Non-pigmented ciliary epithelial cell (primary cell): ENCODE measurements at places on chromosomes 12 and 14.

- no peak for DNase-seq
Observed at GRCh38 chr14:104249706-104250105, 111.3 kb downstream of the KIF26A start.

DNA sequence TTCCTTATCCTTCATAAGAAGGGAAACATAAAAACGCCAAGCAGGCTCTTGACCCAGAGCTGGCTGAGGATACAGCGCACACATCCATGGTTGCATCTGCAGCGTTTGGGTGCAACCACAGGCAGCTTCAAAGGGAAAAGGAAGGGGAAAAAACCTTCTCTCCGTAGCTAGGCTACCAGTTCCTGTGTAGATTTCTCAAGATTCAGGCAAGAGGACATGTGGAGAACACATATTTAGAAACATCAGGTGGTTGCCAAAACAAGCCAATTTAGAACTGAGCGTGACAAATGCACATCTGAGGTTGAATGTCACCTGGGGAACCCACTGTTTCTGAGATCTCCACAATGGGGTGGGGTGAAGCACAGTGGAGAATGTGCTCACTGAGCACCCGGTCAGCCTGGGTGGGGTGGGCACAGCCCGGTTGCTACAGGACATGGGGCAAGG is 78.3 kb upstream of the BDKRB2 start:
- DNase-seq: no peak

- DNase-seq: no peak
Observed at GRCh38 chr12:113949321-113950305, 16.5 kb downstream of the RBM19 start.

DNA sequence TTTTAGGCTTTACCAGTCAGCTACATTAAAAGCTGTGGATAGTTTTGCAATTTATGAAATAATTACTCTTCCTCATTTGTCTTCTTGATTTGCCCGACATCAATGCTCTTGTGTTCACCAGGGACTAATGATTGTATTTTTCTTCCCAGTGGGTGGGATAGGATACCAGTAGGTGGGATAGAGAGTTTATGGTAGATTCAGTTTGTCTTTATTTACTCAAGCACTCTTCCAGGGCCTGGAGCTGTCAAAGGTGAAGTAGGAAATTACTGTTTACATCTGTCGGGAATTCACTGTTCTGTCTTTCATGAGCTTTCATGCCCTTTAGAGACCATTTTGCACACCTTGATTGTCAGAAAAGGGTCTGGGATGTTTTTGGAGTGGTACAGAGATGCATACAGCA is 36.6 kb downstream of the ETV6 start:
- DNase-seq: no peak

GRCh38 chr12:125487336-125487735 is 422.1 kb downstream of the AACS start:
- no peak for DNase-seq

DNA sequence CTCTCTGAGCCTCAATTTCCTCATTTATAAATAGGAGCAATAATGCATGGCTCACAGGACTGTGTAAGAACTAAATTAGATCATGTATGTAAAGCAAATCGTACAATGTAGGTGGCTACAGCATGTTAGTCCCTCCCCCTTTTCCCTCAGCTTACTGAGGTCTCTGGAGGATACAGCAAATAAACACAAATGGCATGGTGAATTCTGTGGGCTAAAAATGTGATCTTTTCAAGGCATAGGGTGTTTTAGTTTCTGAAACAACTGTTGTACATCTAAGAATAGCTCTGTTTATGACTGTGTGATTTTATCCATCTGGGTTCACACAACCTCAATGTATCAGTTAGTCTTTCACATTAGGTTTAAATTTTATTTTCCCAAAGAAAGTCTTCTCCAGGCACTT is 121.2 kb upstream of the PLEKHG7 start:
- no peak for DNase-seq

DNA sequence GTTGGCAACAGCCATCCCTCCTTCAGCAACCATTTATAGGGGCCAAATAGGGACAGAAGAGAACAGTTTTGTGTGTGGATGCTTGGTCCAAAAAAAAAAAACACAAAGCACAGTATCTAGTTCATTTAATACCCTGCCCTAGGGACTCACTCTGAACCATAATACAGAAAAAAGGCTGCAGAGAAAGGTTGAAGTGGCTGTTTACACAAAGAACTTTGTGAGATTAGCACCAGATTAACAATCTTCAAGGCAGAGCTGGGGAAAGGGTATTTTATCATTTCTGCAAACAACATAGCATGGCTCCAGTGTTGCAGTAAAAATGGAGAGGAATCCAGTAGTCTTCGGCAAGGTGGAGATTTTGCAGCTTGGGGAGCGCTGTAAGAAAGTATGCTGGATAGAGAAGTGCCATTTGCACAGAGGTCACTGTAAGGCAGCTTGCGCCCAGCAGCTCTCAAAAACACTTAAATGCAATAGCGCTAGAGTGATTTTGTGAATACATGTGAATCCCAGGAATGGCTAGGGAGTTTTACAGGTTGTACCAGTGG is 124.2 kb upstream of the PLEKHA5 start:
- DNase-seq: no peak

GRCh38 chr12:5138256-5138655 is 94.6 kb downstream of the KCNA5 start:
- no peak for DNase-seq

- DNase-seq: no peak
Observed at GRCh38 chr14:67393689-67394088, 18.3 kb downstream of the PLEK2 start.

DNA sequence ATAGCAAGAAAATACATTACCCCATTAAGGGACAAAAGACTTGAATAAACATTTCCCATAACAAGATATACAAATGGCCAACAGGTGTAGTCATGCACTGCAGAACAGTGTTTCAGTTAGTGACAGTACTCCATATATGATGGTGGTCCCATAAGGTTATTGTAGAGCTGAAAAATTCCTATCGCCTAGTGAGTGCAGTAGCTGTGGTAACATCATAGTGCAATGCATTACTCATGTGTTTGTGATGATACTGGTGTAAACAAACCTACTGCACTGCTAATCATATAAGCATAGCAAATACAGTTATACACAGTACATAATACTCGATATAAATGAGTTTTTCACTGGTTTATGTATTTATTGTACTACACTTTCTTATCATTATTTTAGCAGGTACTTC is 168.7 kb downstream of the C12orf75 start:
- no peak for DNase-seq

DNA sequence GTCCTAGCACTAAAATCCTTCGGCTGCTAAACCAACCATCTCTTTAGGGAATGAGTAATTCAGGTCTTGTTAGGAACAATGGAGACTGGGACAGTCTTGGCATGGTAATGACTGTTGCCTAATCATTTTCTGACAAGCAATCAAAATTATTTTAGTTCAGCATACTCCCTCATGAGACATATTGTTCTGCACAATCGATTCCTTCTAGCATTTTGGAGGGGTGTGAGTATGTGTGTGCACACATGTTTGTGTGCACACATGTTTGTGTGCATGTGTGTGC is 2.1 kb upstream of the KRT1 start:
- DNase-seq: no peak

GRCh38 chr14:68104518-68104917 is 284.9 kb downstream of the RAD51B start:
- DNase-seq: peak; percentile 93

- DNase-seq: peak; percentile 9
Observed at GRCh38 chr12:111313833-111314259, 55.0 kb downstream of the PHETA1 start.

- DNase-seq: no peak
Observed at GRCh38 chr12:55707219-55707671, 459 bp downstream of the ITGA7 start.

DNA sequence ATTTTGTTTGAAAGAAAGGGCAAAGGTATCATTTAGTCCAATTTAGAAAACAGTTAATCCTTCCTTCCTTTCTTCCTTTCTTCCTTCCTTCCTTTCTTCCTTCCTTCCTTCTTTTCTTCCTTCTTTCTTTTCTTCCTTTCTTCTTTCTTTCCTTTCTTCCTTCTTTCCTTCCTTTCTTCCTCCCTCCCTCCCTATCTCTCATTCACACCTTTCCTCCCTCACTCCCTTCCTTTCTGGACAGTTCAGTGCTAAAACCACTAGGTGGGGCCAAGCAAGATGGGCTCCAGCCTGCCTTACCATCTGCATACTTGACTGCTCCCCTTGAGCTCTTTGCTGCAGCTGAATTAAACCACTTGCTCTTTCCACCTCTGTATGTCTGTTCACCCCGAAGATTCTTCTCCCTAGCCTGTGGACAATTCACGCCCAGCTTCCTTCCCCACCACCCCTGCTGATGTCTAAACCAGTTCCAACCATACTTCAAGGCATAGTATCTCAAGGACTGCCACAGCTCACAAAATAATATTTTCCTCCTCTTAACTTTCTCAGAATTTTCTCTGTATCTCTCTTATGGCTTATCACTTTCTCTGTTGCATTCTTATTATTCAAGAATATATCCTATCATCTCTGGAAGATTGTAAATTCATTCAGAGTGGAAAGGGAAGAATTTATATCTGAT is 78.0 kb downstream of the DBX2 start:
- peak; percentile 1 for DNase-seq

- DNase-seq: no peak
Observed at GRCh38 chr12:67911275-67911600, 78.0 kb upstream of the IFNG-AS1 start.

DNA sequence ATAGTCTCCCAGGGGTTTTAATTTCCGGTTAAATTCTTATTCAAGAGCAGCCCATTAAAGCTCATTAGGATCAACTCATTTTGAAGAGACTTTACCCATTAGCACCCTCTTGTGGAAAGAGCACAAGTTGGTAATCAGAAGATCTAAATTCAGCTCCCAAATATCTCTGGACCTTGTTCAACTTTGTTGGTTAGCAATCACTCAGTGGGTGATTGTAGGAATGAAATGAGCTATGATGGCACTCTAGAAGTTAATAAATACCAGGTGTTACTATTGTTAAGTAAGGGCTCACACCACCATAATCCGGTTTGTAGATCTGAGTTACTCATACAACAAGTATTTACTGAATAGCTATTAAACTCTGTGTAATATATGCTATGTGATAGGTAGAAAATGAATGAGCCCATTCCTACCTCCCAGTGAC is 42.9 kb downstream of the TRIP11 start:
- no peak for DNase-seq

- no peak for DNase-seq
Observed at GRCh38 chr14:55948399-55948798, 169.8 kb upstream of the PELI2 start.

DNA sequence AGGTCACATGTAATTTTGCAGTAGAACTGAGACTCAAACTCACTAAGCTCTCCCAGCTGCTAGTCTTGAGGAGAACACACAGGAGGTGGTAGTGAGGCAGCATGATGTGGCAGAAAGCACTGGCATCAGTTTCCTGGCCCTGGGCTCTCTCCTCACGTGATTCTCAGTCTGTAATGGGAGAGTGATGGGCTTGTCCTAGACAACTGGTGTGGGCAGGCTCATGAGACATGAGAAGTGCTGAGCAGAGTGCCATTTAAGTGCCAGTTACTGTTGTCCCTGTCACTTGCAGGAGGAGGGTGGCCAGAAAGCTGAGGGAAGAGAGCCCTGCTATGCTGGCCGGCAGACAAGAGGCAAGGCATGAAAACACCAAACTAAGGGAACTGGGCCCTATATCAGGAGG is 48.5 kb upstream of the OVCH1 start:
- no peak for DNase-seq

DNA sequence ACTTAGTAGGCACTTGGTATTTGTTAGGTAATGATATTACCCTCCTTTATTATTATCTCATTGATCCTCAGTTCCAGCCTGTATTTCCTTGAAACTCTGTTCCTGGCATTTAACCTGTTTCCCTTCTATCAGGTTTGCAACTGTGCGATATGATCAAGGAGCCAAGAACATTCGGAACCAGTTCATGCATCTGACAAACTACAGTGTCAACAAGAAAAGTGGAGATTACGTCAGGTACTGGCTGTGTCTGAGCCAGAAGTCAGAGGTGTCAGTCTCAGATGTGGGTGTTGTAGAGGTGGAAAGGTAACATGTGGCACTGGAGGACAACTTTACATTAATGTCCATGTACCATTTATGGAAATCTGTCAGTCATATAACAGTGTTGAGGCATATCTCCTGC is 56.7 kb downstream of the TTLL5 start:
- DNase-seq: no peak

GRCh38 chr12:97181571-97182265 is 274.7 kb downstream of the NEDD1 start:
- DNase-seq: no peak

GRCh38 chr12:26658991-26659390 is 174.0 kb downstream of the ITPR2 start:
- DNase-seq: no peak

GRCh38 chr14:23055621-23056144 is 1.6 kb downstream of the CDH24 start:
- DNase-seq: no peak

- DNase-seq: no peak
Observed at GRCh38 chr14:74593241-74593953, 18.6 kb downstream of the LTBP2 start.

DNA sequence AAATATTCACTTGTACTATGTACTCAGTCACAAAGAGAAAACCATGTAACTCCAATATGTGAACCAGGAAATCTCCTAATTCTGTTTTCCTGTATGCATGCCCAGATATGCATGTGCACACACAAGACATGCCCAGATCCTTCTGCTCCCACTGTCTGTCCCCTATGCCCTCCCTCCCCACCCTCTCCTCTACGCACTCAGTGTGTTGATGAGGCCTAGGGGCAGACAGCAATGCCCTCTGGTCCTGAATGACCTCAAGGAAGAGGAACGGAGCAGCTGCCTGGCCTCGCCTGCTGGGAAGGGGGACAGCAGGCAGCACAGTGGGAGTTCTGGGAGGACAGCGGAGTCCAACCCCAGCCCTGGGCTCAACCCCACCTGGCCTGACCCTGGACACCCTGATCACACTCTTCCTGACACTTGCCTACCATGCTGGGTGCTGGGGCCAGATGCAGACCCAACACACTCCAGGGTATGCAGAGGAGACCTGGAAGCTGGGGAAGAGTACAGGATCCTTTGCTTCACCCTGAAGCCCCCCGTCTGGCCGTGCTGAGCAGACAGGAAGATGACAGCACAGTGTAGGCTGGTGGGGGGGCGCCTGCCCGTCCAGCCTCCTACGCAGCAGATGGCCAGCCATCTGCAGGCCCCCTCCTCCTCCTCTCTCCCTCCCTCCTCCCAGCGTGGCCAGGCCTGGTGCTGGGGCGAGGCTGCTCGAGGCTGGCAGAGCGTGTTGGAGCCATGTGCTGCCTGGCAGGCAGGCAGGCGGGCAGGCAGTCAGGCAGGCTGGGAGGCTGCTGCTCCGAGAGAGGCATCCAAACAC is 106.6 kb upstream of the NCOR2 start:
- no peak for DNase-seq

- no peak for DNase-seq
Observed at GRCh38 chr12:49279706-49280159, 14.9 kb downstream of the TUBA1C start.

DNA sequence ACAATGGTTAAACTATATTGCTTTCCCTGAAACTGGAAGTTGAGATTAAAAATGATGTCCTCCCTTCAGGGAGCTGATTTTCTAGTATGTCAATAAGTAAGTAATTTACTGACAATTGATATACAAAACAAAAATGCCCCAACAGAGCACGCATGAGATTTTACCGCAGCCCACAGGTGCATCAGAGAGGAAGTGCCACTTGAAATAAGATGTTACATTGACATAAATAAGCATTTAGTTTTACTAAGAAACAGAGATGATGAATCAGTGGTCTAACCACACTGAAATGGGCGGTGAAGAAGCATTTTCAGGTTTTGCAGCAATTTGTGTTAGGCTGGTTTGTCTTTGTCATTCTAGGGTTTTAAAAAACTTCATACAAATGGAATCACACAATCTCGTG is 8.8 kb upstream of the CLECL1 start:
- no peak for DNase-seq
